ENCODE measurements at places on chromosomes 4 and X. TPM values are rescaled to one million over a fixed set of nuclear protein-coding genes. Genes with fewer than 3 reads are reported as not detected.
A peak's percentile ranks its signal among the peaks of the same experiment; 100 is the strongest.

DNA sequence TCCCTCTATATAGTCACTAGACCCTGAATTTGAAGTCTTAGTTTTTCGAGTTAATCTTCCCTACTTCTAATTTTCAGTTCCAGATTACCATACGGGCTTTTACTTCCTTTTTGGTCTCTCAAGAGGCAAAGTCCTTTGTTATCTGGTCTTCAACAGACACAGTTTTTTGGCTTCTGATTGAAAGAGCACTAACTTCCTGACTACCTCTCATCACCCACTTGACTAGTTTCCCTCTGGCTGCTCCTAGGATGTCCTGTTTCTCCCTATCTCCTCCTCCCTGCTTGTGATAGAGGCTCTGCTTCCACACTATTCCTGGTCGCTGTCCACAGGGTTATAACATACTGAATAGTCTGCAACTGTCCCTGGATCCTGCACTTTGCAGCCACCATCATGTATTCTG, 16.7 kb upstream of the WDR44 start:
- no peak overlapping the region for H3K4me3 ChIP-seq
- no peak overlapping the region for H3K27ac ChIP-seq
- DNase-seq, result no peak
- no peaks in the 10 kb centered on the region for H3K4me1 ChIP-seq
- H3K36me3 ChIP-seq, result no peaks in the 10 kb centered on the region
- no peaks in the 10 kb centered on the region for H3K27me3 ChIP-seq

GRCh38 chrX:23341452-23341851, 6.8 kb downstream of the PTCHD1 start:
- H3K4me1 ChIP-seq, result no peaks in the 10 kb centered on the region
- no peaks in the 10 kb centered on the region for H3K36me3 ChIP-seq
- H3K4me3 ChIP-seq, result no peak overlapping the region
- no peak for DNase-seq
- no peak overlapping the region for H3K27ac ChIP-seq

- H3K36me3 ChIP-seq, result peaks cover 2% of the 10 kb centered on the region
- no peak overlapping the region for H3K4me3 ChIP-seq
- H3K27ac ChIP-seq, result no peak overlapping the region
- no peak for DNase-seq
Measured at GRCh38 chrX:38154818-38155217, 65.9 kb downstream of the SRPX start.

GRCh38 chr4:114282937-114283336, 303.5 kb upstream of the ARSJ start:
- no peaks in the 10 kb centered on the region for H3K27me3 ChIP-seq
- no peak for DNase-seq
- no peak overlapping the region for H3K27ac ChIP-seq
- H3K4me1 ChIP-seq, result no peaks in the 10 kb centered on the region

- H3K36me3 ChIP-seq, result no peaks in the 10 kb centered on the region
- no peaks in the 10 kb centered on the region for H3K4me1 ChIP-seq
- H3K27me3 ChIP-seq, result peaks cover 2% of the 10 kb centered on the region
- no peak for DNase-seq
- no peak overlapping the region for H3K27ac ChIP-seq
Measured at GRCh38 chr4:146072376-146072775, 103.1 kb upstream of the LSM6 start.

DNA sequence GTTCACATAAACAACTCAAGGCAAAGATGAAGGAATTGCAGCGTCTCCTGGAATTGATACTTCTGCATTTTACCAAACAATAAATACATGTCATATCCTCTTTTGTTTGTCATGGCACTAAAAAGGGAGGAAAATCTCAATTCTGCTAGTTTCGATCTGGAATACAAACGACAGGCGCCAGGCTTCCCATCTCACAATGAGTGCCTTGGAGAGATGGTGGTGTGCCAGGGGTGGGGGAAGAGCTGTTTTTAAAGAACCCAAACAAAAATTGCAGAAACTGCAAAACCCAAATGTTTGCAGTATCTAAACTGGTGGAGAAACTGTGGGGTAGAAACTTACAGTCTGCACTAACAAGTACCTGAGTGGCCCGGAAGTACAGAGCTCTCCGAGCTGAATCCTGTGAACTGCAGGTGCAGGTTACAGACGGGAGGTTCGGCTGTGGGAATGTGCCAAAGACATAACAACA, 53.0 kb upstream of the KLF3 start:
- peak overlapping the region; percentile 5 for H3K27ac ChIP-seq
- H3K4me1 ChIP-seq, result peaks cover 31% of the 10 kb centered on the region
- H3K27me3 ChIP-seq, result no peaks in the 10 kb centered on the region
- no peaks in the 10 kb centered on the region for H3K36me3 ChIP-seq
- H3K4me3 ChIP-seq, result no peak overlapping the region
- no peak for DNase-seq

GRCh38 chr4:16817286-16817685, 81.2 kb downstream of the LDB2 start:
- peaks cover 27% of the 10 kb centered on the region for H3K4me1 ChIP-seq
- H3K4me3 ChIP-seq, result no peak overlapping the region
- no peaks in the 10 kb centered on the region for H3K36me3 ChIP-seq
- H3K27ac ChIP-seq, result no peak overlapping the region
- H3K27me3 ChIP-seq, result no peaks in the 10 kb centered on the region
- no peak for DNase-seq

DNA sequence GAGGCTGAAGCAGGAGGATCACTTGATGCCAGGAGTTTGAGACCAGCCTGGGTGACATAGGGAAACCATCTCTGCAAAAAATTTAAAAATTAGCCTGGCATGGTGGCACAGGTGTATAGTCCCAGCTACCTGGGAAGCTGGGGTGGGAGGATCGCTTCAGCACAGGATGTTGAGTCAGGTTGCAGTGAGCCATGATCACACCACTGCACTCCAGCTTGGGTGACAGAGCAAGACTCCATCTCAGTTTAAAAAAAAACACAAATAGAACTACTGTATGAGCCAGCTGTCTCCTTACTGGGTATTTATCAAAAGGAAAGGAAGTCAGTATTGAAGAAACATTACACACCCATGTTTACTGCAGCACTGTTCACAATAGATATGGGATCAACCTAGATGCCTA, 138.7 kb downstream of the RAP1GDS1 start:
- no peak overlapping the region for H3K27ac ChIP-seq
- H3K4me3 ChIP-seq, result no peak overlapping the region
- no peaks in the 10 kb centered on the region for H3K27me3 ChIP-seq

- no peak for DNase-seq
- peak overlapping the region; percentile 48 for H3K4me3 ChIP-seq
- peaks cover 66% of the 10 kb centered on the region for H3K4me1 ChIP-seq
- H3K27me3 ChIP-seq, result no peaks in the 10 kb centered on the region
- no peaks in the 10 kb centered on the region for H3K36me3 ChIP-seq
- no peak overlapping the region for H3K27ac ChIP-seq
Measured at GRCh38 chr4:76210452-76210851, 3.2 kb downstream of the SCARB2 start.

GRCh38 chr4:56817840-56818491, 3.5 kb downstream of the SPINK2 start:
- no peak for DNase-seq
- H3K36me3 ChIP-seq, result no peaks in the 10 kb centered on the region
- no peak overlapping the region for H3K27ac ChIP-seq
- H3K4me3 ChIP-seq, result no peak overlapping the region
- H3K27me3 ChIP-seq, result peaks cover 46% of the 10 kb centered on the region
- peaks cover 5% of the 10 kb centered on the region for H3K4me1 ChIP-seq

- no peak overlapping the region for H3K27ac ChIP-seq
- DNase-seq, result no peak
- H3K4me1 ChIP-seq, result no peaks in the 10 kb centered on the region
- H3K27me3 ChIP-seq, result no peaks in the 10 kb centered on the region
- H3K36me3 ChIP-seq, result no peaks in the 10 kb centered on the region
- no peak overlapping the region for H3K4me3 ChIP-seq
Measured at GRCh38 chr4:173151496-173151895, 17.1 kb upstream of the GALNT7 start.

DNA sequence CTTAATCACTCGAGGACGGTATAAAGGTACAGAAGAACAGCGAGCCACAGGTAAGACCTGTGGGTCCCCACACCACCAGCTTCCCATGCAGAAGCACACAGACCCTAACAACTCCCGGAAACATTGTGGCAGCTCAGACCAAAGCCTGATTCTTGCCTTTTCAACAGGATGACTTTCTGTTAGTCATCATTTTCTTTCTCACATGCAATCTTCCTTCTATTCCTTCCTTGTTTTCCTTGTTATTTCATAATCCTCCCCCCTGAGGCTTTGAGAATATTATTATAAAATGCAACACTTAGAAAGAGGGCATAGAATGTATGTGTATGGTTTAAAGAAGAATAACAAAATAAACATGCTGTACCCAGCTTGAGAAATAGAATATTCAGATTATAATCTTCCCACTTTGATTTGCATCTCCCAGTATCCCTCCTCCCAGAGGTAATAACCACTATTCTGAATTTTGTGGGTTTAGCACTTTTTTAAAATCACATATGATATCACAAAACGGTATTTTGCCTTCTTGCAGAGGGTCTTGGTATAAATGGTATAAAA, 100.9 kb downstream of the FHDC1 start:
- H3K27me3 ChIP-seq, result no peaks in the 10 kb centered on the region
- DNase-seq, result no peak
- no peak overlapping the region for H3K4me3 ChIP-seq

- H3K27me3 ChIP-seq, result peaks cover 17% of the 10 kb centered on the region
- no peak for DNase-seq
- H3K4me1 ChIP-seq, result no peaks in the 10 kb centered on the region
- H3K4me3 ChIP-seq, result no peak overlapping the region
- H3K36me3 ChIP-seq, result no peaks in the 10 kb centered on the region
- no peak overlapping the region for H3K27ac ChIP-seq
Measured at GRCh38 chrX:747176-747575, 116.6 kb downstream of the SHOX start.

DNA sequence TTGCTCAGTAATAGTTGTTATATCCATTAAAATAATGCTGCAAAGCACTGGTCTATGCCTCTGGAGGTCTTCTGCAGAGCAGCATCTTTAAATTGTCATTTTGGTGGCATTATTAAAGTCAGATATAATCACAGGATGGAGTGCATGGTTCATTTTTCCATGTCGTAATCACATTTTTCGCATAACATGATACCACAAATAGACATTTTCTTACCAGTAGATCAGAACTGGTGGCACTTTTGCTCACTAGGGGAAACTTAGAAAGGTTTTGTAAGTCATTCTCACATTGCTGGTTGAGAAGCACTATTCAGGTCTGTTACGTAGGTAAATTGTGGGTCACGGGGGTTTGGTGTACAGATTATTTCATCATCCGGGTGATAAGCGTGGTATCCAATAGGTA, 484.5 kb upstream of the PRKX start:
- no peak overlapping the region for H3K27ac ChIP-seq
- H3K27me3 ChIP-seq, result peaks cover 20% of the 10 kb centered on the region
- no peaks in the 10 kb centered on the region for H3K4me1 ChIP-seq
- no peaks in the 10 kb centered on the region for H3K36me3 ChIP-seq
- DNase-seq, result no peak

DNA sequence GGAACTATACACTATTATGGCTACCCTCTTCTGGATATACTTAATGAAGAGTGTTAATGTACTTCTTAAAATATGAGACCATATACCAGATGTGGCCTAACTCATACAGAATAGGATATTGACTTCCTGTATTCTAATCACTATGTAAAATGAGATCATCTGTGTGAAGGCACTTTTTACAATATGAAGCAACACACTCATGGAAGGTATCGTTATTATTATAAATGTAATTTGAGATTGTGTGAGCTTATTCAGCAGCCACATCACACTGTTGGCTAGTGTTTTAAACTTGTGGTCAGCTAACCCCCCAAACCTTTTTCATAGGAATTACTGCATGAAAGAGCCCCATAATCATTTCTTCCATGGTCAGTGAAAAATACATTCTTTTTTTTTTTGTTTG, 281.8 kb upstream of the TEX13A start:
- H3K27ac ChIP-seq, result no peak overlapping the region
- no peaks in the 10 kb centered on the region for H3K4me1 ChIP-seq
- H3K4me3 ChIP-seq, result no peak overlapping the region
- H3K36me3 ChIP-seq, result no peaks in the 10 kb centered on the region
- no peak for DNase-seq

GRCh38 chr4:94870146-94870545, 112.4 kb downstream of the BMPR1B start:
- H3K4me3 ChIP-seq, result no peak overlapping the region
- H3K4me1 ChIP-seq, result no peaks in the 10 kb centered on the region
- no peaks in the 10 kb centered on the region for H3K27me3 ChIP-seq

GRCh38 chr4:70713453-70714078, 8.2 kb upstream of the RUFY3 start:
- no peaks in the 10 kb centered on the region for H3K27me3 ChIP-seq
- H3K4me1 ChIP-seq, result peaks cover 25% of the 10 kb centered on the region
- no peak overlapping the region for H3K4me3 ChIP-seq
- no peak overlapping the region for H3K27ac ChIP-seq

DNA sequence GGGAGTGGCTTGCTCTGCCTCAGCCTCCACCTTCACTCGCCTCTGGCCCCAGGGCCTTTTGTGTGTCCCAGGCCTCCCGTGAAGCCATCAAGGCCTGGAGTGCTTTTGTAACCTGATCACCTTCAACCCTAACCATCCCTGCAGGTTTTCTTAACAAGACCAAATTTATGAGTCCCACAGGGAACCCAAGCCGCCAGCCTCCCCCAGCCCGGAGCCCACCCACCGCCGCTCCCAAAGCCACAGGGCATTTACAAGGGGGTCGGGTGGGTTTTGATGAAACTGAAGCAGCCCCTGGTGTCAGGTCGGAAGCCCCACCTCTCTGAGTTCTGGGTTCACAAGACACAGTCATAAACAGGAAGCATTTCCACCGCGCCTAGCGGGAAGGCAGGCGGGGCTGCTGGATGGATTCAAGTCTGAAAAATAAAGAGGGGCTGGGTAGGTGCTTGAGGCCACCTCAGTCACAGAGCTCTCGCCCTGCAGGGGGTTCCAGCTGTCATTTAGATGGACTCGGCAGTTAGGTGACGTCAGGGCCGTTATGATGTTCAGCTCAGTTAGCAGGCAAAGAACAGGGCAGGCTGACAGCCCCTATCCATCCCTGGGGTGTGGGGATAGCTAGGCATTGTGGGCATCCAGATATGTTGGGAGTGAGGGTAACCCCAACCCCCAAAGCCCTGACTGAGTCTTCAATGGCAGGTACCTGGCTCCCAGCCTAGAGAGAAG, 128.5 kb downstream of the BCOR start:
- DNase-seq, result no peak
- peaks cover 12% of the 10 kb centered on the region for H3K36me3 ChIP-seq
- no peak overlapping the region for H3K27ac ChIP-seq
- peaks cover 14% of the 10 kb centered on the region for H3K4me1 ChIP-seq

GRCh38 chrX:3651277-3651676, 62.2 kb downstream of the PRKX start:
- H3K4me3 ChIP-seq, result no peak overlapping the region
- H3K36me3 ChIP-seq, result peaks cover 14% of the 10 kb centered on the region
- DNase-seq, result peak; percentile 6
- H3K4me1 ChIP-seq, result no peaks in the 10 kb centered on the region
- no peak overlapping the region for H3K27ac ChIP-seq
- H3K27me3 ChIP-seq, result no peaks in the 10 kb centered on the region

- H3K27me3 ChIP-seq, result no peaks in the 10 kb centered on the region
- no peak for DNase-seq
- H3K4me3 ChIP-seq, result no peak overlapping the region
Measured at GRCh38 chrX:53374222-53374820, 48.1 kb downstream of the SMC1A start.

- no peaks in the 10 kb centered on the region for H3K27me3 ChIP-seq
- H3K4me3 ChIP-seq, result no peak overlapping the region
- no peak overlapping the region for H3K27ac ChIP-seq
- no peak for DNase-seq
Measured at GRCh38 chr4:184437565-184438265, 36.6 kb downstream of the IRF2 start.

AMTN gene
- total RNA-seq, result not detected

CXCL5 gene
- 0.28 TPM for total RNA-seq

XK gene
- total RNA-seq, result 0.12 TPM

CT45A10 gene
- total RNA-seq, result not detected

DCTD gene
- total RNA-seq, result 122 TPM

CLTRN gene
- total RNA-seq, result 0.80 TPM

DDX53 gene
- total RNA-seq, result not detected

RADX gene
- total RNA-seq, result 17.4 TPM

DCAF12L2 gene
- total RNA-seq, result 3.3 TPM

SLC25A43 gene
- total RNA-seq, result 6.9 TPM
